ENCODE measurements at places on chromosomes 12 and 14. TPM values are rescaled to one million over a fixed set of nuclear protein-coding genes. Genes with fewer than 3 reads are reported as not detected.

GRCh38 chr14:64760146-64760755 is 56.0 kb downstream of the PLEKHG3 start:
- peak; percentile 71 for DNase-seq
- no peaks in the 10 kb centered on the region for H3K27me3 ChIP-seq
- H3K27ac ChIP-seq, result no peak overlapping the region

GRCh38 chr14:42750771-42751170 is 1144.1 kb downstream of the LRFN5 start:
- H3K27me3 ChIP-seq, result no peaks in the 10 kb centered on the region
- no peaks in the 10 kb centered on the region for H3K4me1 ChIP-seq
- H3K36me3 ChIP-seq, result no peaks in the 10 kb centered on the region

The SLC8A3 gene
- 0.49 TPM for total RNA-seq

DNA sequence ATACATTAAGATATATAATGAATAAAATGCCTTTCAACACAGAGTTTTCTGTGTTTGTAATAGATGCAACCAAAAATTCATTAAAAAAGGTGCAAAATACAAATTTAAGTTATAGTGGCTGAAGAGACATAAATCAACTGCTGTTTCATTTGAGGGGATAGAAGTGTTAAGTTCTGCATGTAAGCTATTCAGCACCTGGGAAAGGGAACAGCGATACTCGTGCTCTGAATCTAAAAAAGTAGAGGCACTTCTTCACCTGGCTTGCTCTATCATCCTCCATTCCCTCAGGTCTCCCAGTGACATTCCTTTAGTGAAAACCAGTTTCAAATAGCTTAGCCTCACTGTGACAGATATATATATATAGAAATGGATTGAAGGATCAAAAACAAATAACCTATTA is 222.6 kb downstream of the ACSS3 start:
- H3K4me3 ChIP-seq, result no peak overlapping the region
- H3K27ac ChIP-seq, result no peak overlapping the region

The BIN2 gene
- 26.4 TPM for total RNA-seq

The LRTM2 gene
- not detected for total RNA-seq

The ANO2 gene
- total RNA-seq, result 25.4 TPM

DNA sequence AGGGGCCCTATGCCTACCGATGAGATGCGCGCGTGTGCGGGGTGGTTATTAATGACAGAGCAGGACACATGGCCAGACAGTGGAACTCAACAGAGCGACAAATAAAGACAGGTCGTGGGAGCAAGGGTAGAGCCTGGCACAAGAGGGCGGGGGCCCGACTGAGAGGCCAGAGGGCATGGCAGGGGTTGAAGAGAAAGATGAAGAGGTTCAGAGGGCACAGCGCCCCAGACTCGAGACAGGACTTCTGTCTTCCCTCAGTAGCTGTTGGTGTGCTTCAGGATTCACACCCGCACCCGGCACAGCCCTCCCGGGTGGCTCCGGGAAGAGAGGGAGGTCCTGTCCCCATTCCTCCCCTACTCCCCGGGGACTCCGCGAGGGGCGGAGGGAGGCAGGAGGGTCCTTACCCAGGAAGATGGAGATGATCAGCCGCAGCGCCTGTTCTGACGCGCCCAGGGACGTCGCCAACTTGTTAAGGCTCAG is 366 bp downstream of the LPCAT3 start:
- DNase-seq, result peak; percentile 24
- no peaks in the 10 kb centered on the region for H3K27me3 ChIP-seq
- H3K27ac ChIP-seq, result peak overlapping the region; percentile 98
- peak overlapping the region; percentile 97 for H3K4me3 ChIP-seq
- H3K4me1 ChIP-seq, result peaks cover 31% of the 10 kb centered on the region
- peaks cover 5% of the 10 kb centered on the region for H3K36me3 ChIP-seq

The TBK1 gene
- 18.6 TPM for total RNA-seq

GRCh38 chr12:77477907-77478533 is 352.7 kb upstream of the NAV3 start:
- no peaks in the 10 kb centered on the region for H3K4me1 ChIP-seq
- H3K27me3 ChIP-seq, result no peaks in the 10 kb centered on the region
- H3K4me3 ChIP-seq, result no peak overlapping the region

- DNase-seq, result no peak
- H3K36me3 ChIP-seq, result no peaks in the 10 kb centered on the region
- no peaks in the 10 kb centered on the region for H3K27me3 ChIP-seq
- no peak overlapping the region for H3K4me3 ChIP-seq
- H3K4me1 ChIP-seq, result peaks cover 64% of the 10 kb centered on the region
Observed at GRCh38 chr14:91399868-91400640, 17.6 kb downstream of the CCDC88C start.
